Uterine smooth muscle cell (primary cell): ENCODE measurements at places on chromosomes 3 and 15. TPM values are rescaled to one million over a fixed set of nuclear protein-coding genes. Genes with fewer than 3 reads are reported as not detected.

Gene TEX9
- total RNA-seq, result 3.1 and 4.1 TPM in 2 replicates

Gene TRPM1
- total RNA-seq, result not detected in 2 replicates

Gene CPB1
- not detected in 2 replicates for total RNA-seq

Gene ROPN1B
- total RNA-seq, result not detected in 2 replicates

Gene PLSCR5
- total RNA-seq, result not detected in 2 replicates

Gene TM4SF18
- 0.22 and 0.37 TPM in 2 replicates for total RNA-seq

Gene C2CD4A
- 0.12 TPM in 1 of 2 replicates, not detected in the other for total RNA-seq

Gene ZIC4
- not detected in 2 replicates for total RNA-seq

Gene NME9
- 0.22 TPM in 1 of 2 replicates, not detected in the other for total RNA-seq

Gene GNAT1
- total RNA-seq, result not detected in 2 replicates

Gene CAND2
- 6.4 and 6.6 TPM in 2 replicates for total RNA-seq

Gene SAMD7
- total RNA-seq, result not detected in 2 replicates

Gene LINGO1
- total RNA-seq, result not detected in 2 replicates

Gene LINS1
- total RNA-seq, result 12.7 and 17.8 TPM in 2 replicates

Gene SPINK8
- total RNA-seq, result not detected in 2 replicates

Gene MYRIP
- total RNA-seq, result 0.12 and 0.22 TPM in 2 replicates

Gene OXSR1
- total RNA-seq, result 39.4 and 50.9 TPM in 2 replicates

Gene AP3B2
- 0.22 and 0.75 TPM in 2 replicates for total RNA-seq

Gene COMMD2
- 26.8 and 28.4 TPM in 2 replicates for total RNA-seq

Gene STRA6
- total RNA-seq, result 3.9 and 4.5 TPM in 2 replicates

Gene LEKR1
- 0.37 and 1.3 TPM in 2 replicates for total RNA-seq

Gene FAM81A
- 0.66 and 1.00 TPM in 2 replicates for total RNA-seq

Gene HTR3E
- not detected in 2 replicates for total RNA-seq

Gene TRPC1
- 43.5 and 51.9 TPM in 2 replicates for total RNA-seq

Gene JMJD7
- total RNA-seq, result 5.7 and 5.8 TPM in 2 replicates

Gene TICRR
- 3.2 and 8.7 TPM in 2 replicates for total RNA-seq

Gene GASK1A
- total RNA-seq, result 2.2 and 3.9 TPM in 2 replicates

Gene ARIH2
- total RNA-seq, result 82.4 and 92.6 TPM in 2 replicates

Gene ADCY5
- 0.22 and 1.9 TPM in 2 replicates for total RNA-seq

Gene CADPS
- total RNA-seq, result 11.9 and 32.5 TPM in 2 replicates

Gene NR2E3
- 0.22 and 0.25 TPM in 2 replicates for total RNA-seq

Gene EHHADH
- total RNA-seq, result 5.4 and 5.6 TPM in 2 replicates

Gene CYP11A1
- total RNA-seq, result under 0.01 and 0.11 TPM in 2 replicates

Gene OR5K2
- total RNA-seq, result not detected in 2 replicates

Gene PLAAT1
- 0.66 TPM in 1 of 2 replicates, not detected in the other for total RNA-seq

Gene CTXN2
- not detected in 2 replicates for total RNA-seq

Gene BCL2A1
- 4.9 and 27.1 TPM in 2 replicates for total RNA-seq

Gene CLDN1
- 0.25 and 0.55 TPM in 2 replicates for total RNA-seq

Gene COL6A6
- under 0.01 and 0.11 TPM in 2 replicates for total RNA-seq

Gene FAM43A
- total RNA-seq, result 15.5 and 28.5 TPM in 2 replicates

Gene KLF15
- 1.5 and 3.4 TPM in 2 replicates for total RNA-seq
